G401 (cell line): ENCODE measurements at places on chromosomes 4 and X. TPM values are rescaled to one million over a fixed set of nuclear protein-coding genes. Genes with fewer than 3 reads are reported as not detected.

Gene DGAT2L6
- total RNA-seq: not detected in 2 replicates

Gene CPZ
- total RNA-seq: not detected in 2 replicates

Gene ENPP6
- total RNA-seq: not detected in 2 replicates

Gene SPANXA2
- not detected in 2 replicates for total RNA-seq

Gene CLDN22
- not detected in 2 replicates for total RNA-seq

Gene CT45A2
- total RNA-seq: not detected in 2 replicates

Gene HMX1
- total RNA-seq: 0.80 TPM in 1 of 2 replicates, not detected in the other

Gene FRMD7
- total RNA-seq: not detected in 2 replicates

Gene FHL1
- total RNA-seq: 4.5 and 5.1 TPM in 2 replicates

Gene GLRB
- total RNA-seq: 5.1 and 8.5 TPM in 2 replicates

Gene PCDH10
- total RNA-seq: 2.3 and 3.3 TPM in 2 replicates

Gene POLR2B
- total RNA-seq: 164 and 230 TPM in 2 replicates

Gene MAP9
- total RNA-seq: 130 and 181 TPM in 2 replicates

Gene UGT2B10
- not detected in 2 replicates for total RNA-seq

Gene ASB12
- total RNA-seq: not detected in 2 replicates

Gene RNF150
- 0.18 and 0.85 TPM in 2 replicates for total RNA-seq
